ENCODE measurements at places on chromosomes 7 and 10.

- DNase-seq = no peak
Measured at GRCh38 chr10:126229686-126230085, 158.6 kb downstream of the ADAM12 start.

DNA sequence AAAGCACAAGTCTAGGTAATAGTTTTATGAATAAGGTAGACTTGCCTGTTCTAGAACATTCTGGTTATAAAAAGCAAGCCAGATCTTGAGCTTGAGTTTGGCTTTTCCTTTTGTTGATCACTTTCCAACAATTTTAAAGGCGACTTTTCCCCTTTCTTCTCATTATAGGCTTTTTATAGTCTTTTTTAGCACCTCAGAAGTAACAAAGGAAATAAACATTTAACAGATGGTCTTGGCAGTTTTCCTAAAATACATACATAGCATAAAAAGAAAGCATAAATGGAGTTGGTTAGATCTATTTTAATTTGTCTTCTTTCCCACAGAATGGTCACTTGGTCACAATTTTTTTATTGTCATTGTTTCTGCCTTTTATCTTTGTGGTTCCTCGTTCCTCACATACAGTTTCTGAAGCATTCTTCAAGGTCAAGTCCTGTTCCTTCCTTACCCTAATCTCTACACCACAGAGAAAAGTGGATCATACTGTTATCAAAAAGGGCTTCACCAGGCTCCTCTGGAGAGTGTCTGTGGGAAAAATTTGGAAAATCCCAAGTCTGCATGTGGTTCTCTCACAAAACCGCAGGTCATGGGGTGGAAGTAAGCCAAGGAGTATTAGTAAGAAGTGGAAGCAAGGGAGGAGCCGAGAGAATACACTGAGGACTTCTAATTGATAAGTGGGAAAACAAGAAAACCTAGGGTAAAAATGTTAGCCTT, 31.3 kb downstream of the THNSL1 start:
- DNase-seq = no peak

- no peak for DNase-seq
Measured at GRCh38 chr7:68015978-68016532, 1019.4 kb downstream of the TYW1 start.

GRCh38 chr10:107481224-107481623, 316.7 kb upstream of the SORCS1 start:
- no peak for DNase-seq

DNA sequence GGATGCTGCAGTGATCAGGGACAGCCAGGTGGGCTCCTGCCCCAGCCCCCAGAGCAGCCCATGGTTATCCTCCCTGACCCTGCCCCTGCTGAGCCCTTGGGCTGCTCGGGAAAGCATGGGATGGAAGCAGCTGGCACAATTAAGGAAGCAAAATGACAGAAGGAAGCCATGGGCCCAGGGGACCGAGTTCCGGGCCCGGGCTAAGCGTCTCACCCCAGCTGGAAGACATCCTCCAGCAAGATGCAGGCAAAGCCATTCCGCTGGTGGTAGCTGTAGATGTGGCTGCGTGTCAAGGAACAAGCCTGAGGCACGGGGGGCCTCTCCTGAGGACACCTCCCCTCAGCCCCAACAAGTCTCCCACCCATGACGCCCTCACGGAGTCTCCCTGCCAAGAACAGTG, 1.1 kb downstream of the ATG9B start:
- no peak for DNase-seq

DNA sequence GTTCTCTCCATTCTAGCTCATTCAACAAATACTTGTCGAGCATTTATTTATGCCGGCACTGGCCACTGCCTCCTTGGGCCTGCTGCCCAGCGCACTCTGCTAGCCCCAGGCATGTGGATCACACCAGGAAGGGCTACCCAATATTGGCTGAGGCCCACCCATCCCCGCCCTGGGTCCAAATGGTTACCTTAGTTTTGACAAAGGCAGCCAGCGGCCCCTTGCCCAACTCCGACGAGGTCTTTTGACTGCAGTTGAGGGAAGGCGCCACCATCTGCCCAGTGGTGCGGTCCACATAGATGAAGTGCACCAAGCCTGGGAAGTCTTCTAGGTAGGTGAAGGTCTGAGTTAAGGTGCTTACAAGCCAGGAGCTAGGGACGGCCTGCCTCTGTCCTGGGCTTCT, 7.2 kb upstream of the PYROXD2 start:
- DNase-seq = no peak

Measured in stimulated activated CD8-positive, alpha-beta memory T cell treated with anti-CD3 and anti-CD28 coated beads, Interleukin-4, amount 100 ng/mL, for 1 hour (primary cell).